ENCODE measurements at places on chromosomes 11 and 22.

GRCh38 chr22:24965822-24966626 is 13.5 kb downstream of the KIAA1671 start:
- no peak for DNase-seq

GRCh38 chr11:34809191-34810106 is 106.7 kb downstream of the APIP start:
- peak; percentile 38 for DNase-seq

DNA sequence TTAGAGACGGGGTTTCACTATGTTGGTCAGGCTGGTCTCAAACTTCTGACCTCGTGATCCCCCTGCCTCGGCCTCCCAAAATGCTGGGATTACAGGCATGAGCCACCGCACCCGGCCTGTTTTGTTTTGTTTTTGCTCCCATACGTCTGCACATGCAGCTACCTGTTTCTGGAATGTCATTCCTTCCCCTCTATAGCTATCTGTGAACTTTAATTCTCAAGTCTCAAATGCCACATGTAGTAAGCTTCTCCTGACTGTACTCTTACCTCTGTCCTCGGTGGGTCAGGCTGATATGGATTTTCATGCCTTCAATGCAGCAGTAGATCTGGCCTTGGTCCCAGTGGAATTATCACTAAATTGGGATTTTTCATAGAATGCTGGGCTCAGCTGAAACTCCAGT is 12.4 kb upstream of the SWAP70 start:
- no peak for DNase-seq

- DNase-seq = no peak
These were observed 9.2 kb downstream of the FBLN1 start for GRCh38 chr22:45511847-45512261.

- DNase-seq = no peak
These were observed 6.2 kb downstream of the HPS4 start for GRCh38 chr22:26477341-26477731.
